ENCODE measurements at places on chromosomes 11 and 22. TPM values are rescaled to one million over a fixed set of nuclear protein-coding genes. Genes with fewer than 3 reads are reported as not detected.

Gene TSKU
- total RNA-seq = 25.4 TPM

Gene FAM111A
- total RNA-seq = 43.2 TPM

Gene SMIM38
- total RNA-seq = under 0.01 TPM

Gene VEGFB
- 26.0 TPM for total RNA-seq

Gene CABP7
- total RNA-seq = not detected

Gene SMC1B
- under 0.01 TPM for total RNA-seq

Gene ZNF215
- total RNA-seq = 5.7 TPM

Gene ARAP1
- total RNA-seq = 65.4 TPM

Gene PPFIA1
- 33.1 TPM for total RNA-seq

Gene CRYBB3
- total RNA-seq = not detected

Gene UPB1
- not detected for total RNA-seq

Gene POU2AF2
- not detected for total RNA-seq

Gene OR51B4
- total RNA-seq = not detected

Gene MIAT
- 0.37 TPM for total RNA-seq

Gene MUC2
- total RNA-seq = not detected

Gene TEX54
- not detected for total RNA-seq

Gene RFPL2
- total RNA-seq = not detected

Gene WBP2NL
- not detected for total RNA-seq

Gene SPI1
- not detected for total RNA-seq

Gene BAIAP2L2
- 4.1 TPM for total RNA-seq

Gene GGTLC2
- not detected for total RNA-seq

Gene MAJIN
- total RNA-seq = not detected

Gene JOSD1
- total RNA-seq = 42.3 TPM

Gene LIF
- 1.5 TPM for total RNA-seq

Gene SLC15A3
- 4.5 TPM for total RNA-seq

Gene RASGRP2
- total RNA-seq = 0.37 TPM

Gene P4HA3
- total RNA-seq = 0.98 TPM

Gene BEST1
- 4.8 TPM for total RNA-seq

Gene KRTAP5-1
- total RNA-seq = not detected

Gene PAX6
- not detected for total RNA-seq

Gene DKK3
- total RNA-seq = 11.1 TPM

Gene OR51I1
- not detected for total RNA-seq

Gene PRR33
- total RNA-seq = not detected

Gene MEN1
- total RNA-seq = 20.2 TPM

Gene SCGB1A1
- not detected for total RNA-seq

Measured in subcutaneous preadipocyte (primary cell).